ENCODE measurements at places on chromosomes 7 and 10.

GRCh38 chr10:122462533-122463465 is 1.4 kb downstream of the HTRA1 start:
- DNase-seq, result peak; percentile 84

- no peak for DNase-seq
These were observed 96.1 kb downstream of the ATE1 start for GRCh38 chr10:121831777-121832176.

- DNase-seq, result peak; percentile 49
These were observed 185.3 kb downstream of the WDR11 start for GRCh38 chr10:121036431-121036830.

- DNase-seq, result no peak
These were observed 266.3 kb downstream of the KCND2 start for GRCh38 chr7:120539321-120539720.

GRCh38 chr10:88791924-88792323 is 10.6 kb upstream of the LIPM start:
- no peak for DNase-seq

DNA sequence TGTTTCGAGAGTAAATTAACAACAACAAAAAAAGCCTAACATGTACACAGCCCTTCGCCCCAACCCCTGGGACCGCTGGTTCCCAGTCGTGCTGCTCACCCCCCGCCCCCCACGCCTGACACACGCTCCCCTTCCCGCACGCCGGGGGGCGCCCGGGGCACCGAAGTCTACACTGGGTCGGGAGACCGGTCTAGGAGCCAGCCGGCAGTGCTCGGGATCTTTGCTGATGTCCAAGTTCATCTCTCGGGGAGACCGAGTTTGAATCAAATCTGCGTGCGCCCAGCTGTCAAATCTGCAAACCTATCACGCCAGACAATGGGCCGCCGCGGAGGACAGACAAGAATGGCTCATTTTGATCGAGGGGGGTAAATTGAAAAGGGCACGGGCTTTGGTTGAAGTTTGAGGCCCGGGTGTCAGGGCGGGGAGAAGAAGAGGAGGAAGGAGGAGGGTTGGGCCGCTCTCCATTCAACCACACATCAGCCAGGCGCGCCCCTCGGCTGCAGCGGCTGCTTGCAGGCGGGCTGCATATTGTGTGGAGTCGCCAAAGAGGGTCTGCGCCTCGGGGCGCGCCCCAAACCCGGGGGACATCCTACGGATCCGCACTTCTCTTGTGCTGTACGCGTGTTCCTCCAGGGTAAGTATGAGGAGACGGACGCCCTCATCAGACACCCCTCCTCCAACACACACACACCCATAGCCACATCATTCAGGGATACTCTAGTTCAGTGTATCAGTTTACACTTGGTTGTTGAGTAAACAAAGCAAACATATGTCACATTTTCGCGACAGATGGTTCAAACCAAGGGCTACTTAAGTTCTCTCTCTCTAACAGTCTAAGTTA is 1.3 kb upstream of the GFRA1 start:
- peak; percentile 52 for DNase-seq

GRCh38 chr7:45162943-45163691 is 5.5 kb downstream of the RAMP3 start:
- DNase-seq, result peak; percentile 16

- no peak for DNase-seq
These were observed 17.9 kb upstream of the MTERF1 start for GRCh38 chr7:91898240-91898992.

DNA sequence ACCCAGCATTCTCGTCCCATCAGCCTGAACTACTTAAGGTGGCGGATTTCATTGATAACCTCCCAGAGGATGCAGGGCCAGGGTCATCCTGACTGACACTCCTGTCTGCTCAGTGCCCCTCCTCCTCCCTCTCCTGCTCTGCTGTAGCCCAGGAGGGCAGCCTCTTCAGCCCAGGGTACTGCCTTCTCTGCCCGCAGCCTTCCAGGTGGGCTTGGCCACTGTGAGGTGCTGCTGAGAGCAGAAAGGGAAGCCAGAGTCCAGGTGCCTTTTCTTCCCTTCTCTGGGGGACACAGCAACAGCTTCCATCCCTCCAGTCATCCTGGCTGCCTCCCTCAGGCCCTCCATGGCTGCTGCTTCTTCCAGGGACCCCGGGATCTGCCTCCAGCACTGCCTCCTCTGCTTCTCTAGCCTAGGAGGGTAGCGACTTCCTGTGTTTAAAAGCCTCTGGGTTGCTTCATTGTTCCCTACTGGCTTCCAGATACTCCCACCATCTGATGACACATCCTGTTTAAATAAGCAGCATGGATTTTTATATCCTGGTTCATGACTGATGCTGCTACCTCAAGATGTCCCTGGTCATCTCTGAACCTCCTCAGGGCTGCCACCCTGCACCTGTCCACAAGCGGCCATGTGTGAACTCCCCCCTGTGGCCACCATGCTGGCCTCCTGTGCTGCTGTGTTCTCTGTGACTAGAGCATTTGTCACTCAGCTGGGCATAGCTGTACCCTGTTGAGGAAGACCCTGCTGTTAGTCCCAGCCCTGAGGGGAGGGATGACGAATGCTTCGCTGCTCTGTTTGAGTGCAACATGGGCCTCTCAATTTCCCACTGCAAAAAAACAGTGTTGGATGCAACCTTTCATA is 55.8 kb downstream of the AKR1C4 start:
- DNase-seq, result no peak

DNA sequence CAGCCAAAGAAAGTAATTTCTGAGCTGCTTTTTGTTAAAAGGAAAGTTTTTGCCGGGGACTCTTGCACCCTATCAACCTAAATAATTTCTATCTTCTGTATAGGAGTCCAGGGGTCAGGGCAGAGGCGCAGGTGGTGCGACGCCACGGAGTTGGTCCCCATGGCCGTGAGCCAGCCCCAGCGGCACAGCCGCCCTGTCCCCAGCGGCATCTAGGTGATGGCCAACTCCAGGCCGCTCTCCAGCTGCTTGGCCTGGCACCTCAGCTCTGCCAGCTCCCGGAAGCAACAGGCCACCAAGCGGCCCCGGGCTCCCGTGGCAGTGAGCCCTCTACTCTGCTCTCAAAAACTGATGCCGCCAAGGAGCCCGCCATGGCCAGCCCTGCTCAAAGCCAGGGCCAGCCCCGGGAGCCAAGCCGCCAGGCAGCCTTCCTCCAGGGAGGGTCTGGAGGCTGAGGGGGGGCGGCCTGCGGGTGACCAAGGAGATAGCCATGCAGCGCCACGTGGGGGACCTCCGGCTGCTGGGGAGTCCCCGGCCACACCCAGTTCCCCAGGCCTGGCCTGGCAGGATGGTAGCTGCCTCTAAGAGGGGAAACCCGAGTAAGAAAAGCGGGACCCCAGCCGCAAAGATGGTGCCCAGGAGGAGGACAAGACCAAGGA is 22.8 kb upstream of the LANCL2 start:
- DNase-seq, result no peak

GRCh38 chr7:114715907-114716306 is 206.0 kb upstream of the MDFIC start:
- DNase-seq, result no peak

DNA sequence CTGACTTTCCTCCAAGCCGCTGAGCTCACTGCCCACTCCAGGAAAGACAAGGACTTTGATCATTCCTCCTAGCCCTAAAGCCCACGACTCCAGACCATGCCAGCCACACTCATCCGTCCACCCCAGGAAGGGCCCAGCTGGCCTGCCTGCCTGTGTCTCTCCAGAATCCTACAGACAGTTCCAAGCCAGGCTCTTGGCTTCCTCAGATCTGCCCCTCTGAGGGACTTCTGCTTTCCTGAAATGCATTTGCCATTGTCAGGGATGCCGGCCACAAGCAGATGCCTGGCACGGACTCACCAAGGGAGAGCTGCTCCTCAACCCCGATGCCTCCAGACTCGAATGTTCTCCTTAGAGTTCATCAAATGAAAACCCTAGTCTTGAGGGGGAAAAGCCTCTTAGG is 155.8 kb downstream of the OAT start:
- no peak for DNase-seq

DNA sequence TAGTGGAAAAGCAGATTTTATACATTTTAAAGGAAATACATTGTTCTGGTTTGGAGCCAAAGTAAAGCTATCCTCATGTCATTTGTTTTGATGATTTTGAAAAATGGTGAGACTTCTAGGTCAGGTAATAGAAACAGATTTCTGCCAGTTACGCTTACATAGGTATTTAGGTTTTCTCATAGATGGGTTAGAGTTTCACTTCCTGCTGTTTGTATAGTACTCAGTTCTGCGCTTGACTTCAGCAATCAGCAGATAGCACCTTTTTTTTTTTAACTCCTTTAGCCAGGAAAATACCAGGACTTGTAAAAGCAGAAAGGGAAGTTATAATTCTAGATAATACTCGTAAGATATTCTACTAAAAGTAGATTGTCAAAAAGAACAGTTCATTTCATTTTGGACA is 209.8 kb upstream of the POM121L12 start:
- DNase-seq, result no peak

GRCh38 chr10:53664282-53665019 is 891.9 kb upstream of the MBL2 start:
- DNase-seq, result no peak

- no peak for DNase-seq
These were observed 55.1 kb upstream of the AASS start for GRCh38 chr7:122199171-122199570.

DNA sequence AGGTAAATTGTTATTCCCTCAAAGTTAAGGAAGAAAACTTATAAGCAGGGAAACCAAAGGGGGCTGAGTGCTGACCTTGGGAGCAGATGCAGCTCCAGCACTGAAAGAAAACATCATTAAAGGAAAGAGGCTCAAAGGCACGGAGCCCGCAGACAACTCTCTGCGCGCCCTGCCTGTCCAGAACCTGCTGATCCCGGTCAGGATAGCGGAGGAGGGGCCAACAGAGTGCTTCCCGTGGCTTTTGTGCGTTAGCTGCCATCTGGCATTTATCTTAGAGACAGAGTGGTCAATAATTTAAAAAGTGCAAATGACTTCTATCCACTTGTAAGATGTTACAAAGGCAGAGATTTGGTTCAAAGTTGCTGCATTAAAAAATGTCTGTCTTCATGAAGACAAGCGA is 162.1 kb downstream of the FANK1 start:
- no peak for DNase-seq

- no peak for DNase-seq
These were observed 56.4 kb downstream of the BBS9 start for GRCh38 chr7:33185786-33186185.

DNA sequence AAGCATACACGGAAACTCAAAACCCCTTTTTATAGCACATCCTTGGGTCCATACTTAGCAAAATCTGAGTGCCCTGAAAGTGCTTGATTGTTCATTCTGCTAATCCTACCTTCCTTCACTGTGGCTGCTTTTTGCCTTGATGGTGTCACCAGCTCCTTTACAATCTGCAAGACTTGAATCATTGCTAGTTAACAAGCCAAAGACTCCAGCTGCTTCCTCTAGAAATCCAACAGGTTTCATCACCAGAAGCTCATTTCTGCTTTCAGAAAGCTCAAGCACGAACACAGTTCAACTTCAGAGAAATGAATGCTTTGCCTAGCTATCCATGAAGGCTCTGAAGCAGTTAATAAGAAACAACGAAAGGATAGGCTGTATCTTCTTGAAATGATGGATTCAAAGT is 38.0 kb downstream of the USP6NL start:
- no peak for DNase-seq

GRCh38 chr7:151459726-151460473 is 20.0 kb upstream of the CRYGN start:
- peak; percentile 89 for DNase-seq

GRCh38 chr10:103804871-103805270 is 50.5 kb downstream of the SH3PXD2A start:
- DNase-seq, result no peak

DNA sequence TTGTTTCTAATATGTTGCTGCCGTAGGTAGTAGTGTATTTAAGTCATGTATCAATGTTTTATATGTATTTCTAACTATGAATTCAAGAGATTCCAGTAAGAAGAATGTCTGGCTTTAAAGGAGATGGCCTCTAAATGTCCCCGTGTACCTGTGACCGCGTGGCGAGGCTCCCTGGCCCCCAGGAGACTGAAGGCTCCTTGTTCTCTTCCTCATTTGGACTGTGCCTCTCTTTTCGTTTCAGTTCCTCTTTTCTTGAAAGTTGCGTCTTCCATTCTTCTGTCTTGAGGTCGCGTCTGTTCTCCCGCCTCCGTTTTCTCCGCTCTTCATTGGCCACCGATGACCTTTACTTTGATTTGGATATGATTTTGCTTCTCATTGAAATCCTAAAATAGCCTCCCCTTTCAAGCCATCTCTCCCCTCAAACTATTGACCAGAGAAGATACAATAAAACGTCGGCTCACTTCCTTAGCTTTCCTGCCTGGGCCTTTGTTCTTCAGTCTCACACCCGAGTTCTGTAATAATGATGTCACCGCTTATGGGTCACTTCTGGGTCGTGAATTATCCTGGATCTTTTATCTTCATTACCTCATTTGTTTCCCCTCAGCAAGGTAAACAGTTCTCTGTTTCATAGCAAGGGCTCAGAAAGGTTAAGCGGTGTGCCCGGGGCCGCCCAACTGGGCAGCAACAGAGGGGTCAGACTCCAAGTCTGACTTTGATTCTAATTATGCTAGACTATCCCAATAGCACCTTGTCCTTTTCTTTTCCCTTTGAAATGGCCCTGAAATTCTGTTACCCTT is 28.7 kb downstream of the WIPI2 start:
- DNase-seq, result no peak

- DNase-seq, result no peak
These were observed 85.9 kb downstream of the MDFIC start for GRCh38 chr7:115007751-115008150.

DNA sequence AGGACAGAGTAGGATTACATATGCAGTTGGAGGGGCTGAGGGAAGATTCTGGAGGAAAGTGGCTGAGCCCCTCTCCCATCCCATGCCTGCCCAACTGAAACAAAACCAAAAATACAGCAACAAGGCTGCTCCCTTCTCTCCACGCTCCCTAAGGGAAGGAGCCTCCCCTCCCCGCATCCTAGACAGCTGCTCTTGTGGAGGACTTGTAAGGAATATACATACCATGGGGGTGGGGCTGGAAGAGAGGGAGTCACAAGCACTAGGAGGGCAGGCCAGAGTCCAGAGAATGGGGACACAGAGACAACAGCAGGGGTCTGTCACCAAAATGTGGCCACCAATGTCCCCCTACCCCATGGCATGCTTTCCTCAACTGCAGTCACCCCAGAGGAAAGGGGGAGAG is 13.2 kb downstream of the LDB1 start:
- no peak for DNase-seq

DNA sequence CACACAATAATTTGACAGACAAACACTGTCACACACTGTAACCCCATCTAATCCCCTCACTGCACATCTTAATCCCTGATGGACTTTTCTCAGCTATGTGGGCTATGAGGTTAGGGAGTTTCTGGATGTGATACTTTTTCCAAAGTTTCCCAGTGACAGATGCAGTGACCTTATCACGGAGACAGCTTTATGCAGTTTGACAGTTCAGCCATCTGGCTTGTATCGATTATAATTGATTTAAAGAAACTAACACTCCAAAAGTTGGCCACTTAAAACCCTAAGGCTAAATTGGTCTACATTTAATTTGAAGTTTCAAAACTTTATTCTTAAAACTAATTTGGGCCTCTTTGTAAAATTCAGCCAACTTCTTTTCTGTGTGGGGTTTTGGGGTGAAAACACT is 196.7 kb downstream of the SDK1 start:
- DNase-seq, result no peak
